ENCODE measurements at places on chromosomes 1 and 21.

- no peak for DNase-seq
These were observed 1422.5 kb downstream of the KCNT2 start for GRCh38 chr1:195185736-195186135.

DNA sequence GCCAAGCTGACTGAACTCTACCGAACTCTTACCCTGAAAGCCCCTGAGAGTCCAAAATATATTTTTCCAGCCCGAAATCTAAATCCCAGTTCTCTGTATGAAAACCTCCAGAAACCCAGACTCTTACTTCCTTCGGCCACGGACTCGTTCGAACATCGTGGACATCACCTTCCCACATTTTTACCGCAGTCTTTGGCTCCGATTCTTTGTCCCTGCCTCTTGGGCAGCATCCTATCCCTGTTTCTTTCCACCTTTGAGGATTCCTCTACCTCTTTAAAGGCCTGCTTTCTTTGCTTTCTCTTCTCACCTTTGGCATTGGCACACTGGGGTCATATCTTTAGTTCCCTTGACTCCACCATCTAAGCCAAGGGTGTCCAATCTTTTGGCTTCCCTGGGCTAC, 932 bp upstream of the USP24 start:
- peak; percentile 36 for DNase-seq

GRCh38 chr1:198436276-198436675, 104.2 kb downstream of the ATP6V1G3 start:
- DNase-seq: no peak

- no peak for DNase-seq
These were observed 3.9 kb upstream of the VAMP3 start for GRCh38 chr1:7767176-7767575.

DNA sequence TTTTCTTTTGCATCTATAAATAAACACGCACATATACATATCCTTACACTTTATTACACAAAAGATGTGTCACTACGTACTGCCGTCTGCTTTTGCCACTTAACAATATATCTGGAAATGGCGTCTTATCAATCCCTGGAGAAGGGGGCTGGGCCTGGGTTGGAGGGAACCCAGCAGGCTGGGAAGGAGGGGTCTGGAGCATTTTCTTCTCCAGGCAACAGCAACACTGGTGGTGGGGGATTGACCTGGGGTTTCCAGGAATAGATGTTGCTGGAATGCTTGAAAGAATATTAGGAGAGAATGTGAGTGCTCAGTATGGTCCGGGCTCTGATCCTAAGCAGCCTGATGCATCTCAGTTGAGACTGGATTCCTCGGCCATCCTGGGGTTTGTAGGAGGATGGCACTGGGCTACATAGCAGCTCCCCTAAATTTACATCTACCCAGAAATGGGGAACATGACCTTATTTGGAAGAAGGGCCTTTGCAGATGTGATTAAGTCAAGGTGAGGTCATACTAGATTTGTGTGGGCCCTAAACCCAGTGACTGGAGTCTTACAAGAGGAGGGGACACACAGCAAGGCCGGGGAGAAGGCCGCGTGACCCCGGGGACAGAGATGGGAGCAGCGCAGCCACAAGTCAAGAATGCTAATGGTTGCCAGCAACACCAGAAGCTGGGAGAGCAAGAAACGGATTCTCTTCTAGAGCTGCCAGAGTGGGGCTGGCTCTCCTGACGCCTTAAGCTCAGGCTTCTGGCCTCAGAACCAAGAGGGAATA, 98.6 kb downstream of the SIK1 start:
- DNase-seq: no peak

GRCh38 chr1:245684166-245684565, 529.4 kb downstream of the KIF26B start:
- no peak for DNase-seq

DNA sequence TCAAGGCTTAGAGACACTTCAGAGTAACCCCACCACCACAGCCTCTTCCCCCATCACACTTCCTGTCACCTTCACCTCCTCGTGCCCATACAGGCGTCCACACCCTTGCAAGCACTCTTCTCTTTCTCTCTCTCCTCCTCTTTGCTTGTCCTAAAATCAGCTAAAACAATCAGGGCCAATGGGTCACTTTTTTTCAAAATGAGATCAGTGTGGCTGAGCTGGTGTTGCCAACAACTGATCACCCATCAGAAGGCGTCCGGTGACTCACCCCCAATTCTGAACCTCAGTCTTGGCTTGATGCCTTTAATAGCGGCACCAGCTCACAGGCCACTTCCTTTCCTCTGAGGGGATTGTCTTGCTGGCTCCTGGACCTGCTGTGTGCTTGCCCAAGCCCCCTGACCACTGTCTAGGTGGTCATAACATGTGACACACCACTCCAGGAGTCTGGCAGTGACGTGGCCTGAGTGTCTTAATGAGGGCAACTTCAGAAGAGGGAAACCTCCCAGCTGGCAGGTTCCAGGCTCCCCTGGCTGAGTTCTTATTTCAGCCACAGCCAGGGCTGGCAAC, 1.6 kb downstream of the DRAXIN start:
- DNase-seq: peak; percentile 59

- DNase-seq: no peak
These were observed 24.5 kb downstream of the CXADR start for GRCh38 chr21:17537299-17537698.

- DNase-seq: no peak
These were observed 2.3 kb upstream of the HPCA start for GRCh38 chr1:32884032-32884372.

GRCh38 chr1:150995896-150996295, 10.8 kb downstream of the MINDY1 start:
- no peak for DNase-seq

- no peak for DNase-seq
These were observed 14.3 kb upstream of the SKI start for GRCh38 chr1:2213576-2214505.

- DNase-seq: no peak
These were observed 14.6 kb downstream of the EFCAB7 start for GRCh38 chr1:63537940-63538339.

DNA sequence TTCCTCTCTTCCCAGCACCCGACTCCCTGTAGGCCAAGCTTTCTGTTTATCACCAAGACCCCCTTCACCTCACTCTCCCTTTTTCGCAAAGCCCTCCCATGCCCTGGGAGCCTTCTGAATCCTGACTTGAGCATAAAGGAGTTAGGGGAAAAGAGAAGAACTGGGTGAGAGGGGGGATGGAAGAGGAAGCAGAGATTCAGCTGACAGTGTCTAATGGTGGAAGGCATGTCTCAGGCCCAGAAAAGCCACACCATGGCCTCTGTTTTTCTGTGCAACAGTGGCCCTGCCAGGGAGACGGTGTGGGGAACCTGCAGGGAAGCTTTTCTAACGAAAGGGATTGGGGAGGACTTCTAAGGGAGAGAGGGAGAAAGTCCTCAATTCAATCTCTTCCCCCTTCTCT, 32.9 kb upstream of the SLC30A1 start:
- DNase-seq: no peak

DNA sequence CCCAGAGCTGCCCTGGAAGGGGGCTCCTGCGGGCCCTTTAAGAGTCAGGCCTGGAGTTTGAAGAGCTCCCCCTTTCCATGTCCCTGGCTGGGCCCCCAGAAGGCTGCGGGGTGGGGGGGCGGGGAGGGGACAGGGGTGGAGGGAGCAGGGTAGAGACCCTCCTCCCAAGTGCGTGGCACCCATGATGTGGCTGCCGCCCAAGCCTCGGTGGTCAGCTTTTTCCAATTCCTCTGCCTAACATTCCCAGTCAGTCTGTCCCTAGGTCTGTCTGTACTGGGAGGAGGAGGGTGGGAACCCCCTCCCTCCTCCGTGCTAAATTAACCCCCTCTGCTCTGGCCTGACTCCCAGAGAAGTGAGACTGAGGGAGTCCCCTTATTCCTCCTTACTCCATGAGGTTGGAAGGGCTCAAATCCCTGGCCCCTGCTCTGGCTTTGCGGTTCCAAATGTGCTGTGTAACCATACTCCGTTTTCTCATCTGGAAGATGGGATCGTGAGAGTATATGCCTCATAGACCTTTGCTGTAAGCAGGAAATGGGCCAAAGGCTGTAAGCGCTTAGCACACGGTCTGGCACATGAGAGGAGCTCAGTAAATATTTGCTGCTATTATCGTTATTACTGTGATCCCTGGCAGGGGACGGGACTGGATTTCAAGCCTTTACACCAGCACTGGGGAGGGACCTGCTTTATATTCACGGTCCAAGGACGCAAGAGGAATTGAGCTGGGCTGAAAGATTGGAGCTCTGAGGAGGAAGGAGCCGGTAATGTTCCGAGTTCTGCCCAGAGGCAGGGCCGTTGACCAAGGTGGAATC, 658 bp upstream of the COL16A1 start:
- DNase-seq: no peak

GRCh38 chr1:14728516-14728915, 130.0 kb downstream of the KAZN start:
- DNase-seq: no peak

DNA sequence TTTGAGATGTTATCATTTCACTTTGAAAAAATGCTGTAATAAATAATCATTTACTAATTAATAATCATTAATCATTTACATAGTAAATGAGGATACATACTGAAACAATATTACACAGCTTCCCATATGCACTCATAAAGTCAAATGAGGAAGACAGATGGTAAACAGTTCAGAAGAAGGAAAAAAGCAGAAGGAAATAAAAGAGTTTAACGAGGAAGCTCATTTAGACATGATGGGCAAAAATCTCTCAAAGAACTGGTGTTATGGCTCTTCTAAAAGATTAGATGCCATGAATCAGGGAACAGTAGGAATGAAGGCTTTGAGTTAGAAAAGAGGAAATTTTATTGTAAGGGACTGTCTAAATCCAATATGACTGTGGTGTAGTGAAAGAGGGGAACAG, 347.6 kb downstream of the PTPRC start:
- no peak for DNase-seq

DNA sequence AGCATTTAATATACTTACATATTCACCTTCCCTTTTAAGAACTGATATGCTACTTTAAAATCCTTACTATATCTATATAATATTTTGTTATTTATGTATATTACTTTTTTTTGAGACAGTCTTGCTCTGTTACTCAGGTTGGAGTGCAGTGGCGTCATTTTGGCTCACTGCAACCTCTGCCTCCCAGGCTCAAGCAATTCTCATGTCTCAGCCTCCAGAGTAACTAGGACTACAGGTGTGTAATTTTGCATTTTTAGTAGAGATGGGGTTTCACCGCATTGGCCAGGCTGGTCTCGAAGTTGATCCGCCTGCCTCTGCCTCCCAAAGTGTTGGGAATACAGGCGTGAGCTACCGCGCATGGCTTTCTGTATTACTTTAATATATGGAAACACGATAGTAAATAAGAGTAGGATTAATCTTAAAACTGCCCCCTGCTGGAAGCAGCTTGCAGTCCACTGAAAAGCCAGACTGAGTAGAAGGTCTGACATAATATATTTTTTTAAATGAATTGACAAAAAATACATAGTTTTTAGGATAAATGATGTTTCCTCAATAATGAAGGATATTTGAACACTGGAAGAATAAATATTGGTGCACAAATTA, 24.4 kb downstream of the RCAN3 start:
- DNase-seq: peak; percentile 54

DNA sequence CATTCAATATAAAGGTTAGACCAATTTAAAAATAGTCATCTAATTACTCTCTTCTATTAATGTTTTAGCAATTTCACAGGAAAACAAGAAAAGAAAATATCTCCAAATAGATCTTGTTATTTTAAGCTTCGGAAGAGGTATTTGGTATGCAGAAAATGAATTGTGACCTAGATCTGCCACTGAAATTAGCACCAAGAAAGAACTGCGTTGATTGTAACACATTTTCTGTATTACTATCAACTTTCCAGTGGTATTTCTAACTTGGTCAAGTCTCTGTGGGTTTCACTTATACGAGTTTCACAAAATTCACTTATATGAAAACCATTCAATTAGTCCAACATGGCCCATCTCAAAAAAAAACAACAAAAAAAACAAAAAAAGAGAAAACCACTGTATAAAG, 11.8 kb downstream of the RSBN1 start:
- DNase-seq: no peak

GRCh38 chr1:53539711-53540603, 80.8 kb downstream of the DMRTB1 start:
- DNase-seq: no peak

GRCh38 chr1:214331180-214331579, 50.2 kb downstream of the SMYD2 start:
- no peak for DNase-seq

- no peak for DNase-seq
These were observed 5.6 kb downstream of the LCK start for GRCh38 chr1:32256473-32257226.

- DNase-seq: no peak
These were observed 137.1 kb downstream of the DPYD start for GRCh38 chr1:97783751-97784150.

- DNase-seq: no peak
These were observed 53.8 kb downstream of the PCNX2 start for GRCh38 chr1:233241759-233242158.

DNA sequence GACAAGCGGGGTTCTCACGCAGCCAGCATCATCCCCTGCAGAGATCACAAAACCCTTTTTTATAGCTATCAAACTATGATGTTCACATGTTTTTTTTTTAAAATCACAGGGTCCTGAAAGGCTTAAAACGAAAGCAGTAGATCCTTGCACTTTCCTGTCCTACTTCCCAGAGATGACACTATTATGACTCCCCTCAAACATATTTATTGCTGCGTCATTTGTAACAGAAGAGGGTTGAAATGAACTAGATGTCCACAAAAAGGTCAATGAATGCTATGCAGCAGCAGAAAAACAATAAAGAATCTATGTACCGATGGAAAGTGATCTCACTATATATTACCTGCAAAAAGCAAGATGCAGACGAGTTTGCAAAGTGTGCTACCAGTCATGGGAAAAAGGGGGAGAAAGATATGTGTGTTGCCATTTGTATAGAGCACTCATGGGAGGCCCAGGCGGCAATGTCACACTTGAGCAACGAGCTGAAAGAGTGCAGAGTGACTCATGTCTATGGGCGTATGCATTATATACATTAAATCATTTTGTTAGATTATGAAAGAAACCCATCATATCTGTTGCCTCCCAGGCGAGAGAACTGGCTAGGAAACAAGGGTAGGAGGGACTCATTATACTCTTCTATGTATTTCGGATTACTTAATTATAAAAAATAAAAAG, 68.9 kb upstream of the PARP1 start:
- DNase-seq: no peak

GRCh38 chr21:33940164-33940880, 24.7 kb upstream of the ATP5PO start:
- DNase-seq: no peak

DNA sequence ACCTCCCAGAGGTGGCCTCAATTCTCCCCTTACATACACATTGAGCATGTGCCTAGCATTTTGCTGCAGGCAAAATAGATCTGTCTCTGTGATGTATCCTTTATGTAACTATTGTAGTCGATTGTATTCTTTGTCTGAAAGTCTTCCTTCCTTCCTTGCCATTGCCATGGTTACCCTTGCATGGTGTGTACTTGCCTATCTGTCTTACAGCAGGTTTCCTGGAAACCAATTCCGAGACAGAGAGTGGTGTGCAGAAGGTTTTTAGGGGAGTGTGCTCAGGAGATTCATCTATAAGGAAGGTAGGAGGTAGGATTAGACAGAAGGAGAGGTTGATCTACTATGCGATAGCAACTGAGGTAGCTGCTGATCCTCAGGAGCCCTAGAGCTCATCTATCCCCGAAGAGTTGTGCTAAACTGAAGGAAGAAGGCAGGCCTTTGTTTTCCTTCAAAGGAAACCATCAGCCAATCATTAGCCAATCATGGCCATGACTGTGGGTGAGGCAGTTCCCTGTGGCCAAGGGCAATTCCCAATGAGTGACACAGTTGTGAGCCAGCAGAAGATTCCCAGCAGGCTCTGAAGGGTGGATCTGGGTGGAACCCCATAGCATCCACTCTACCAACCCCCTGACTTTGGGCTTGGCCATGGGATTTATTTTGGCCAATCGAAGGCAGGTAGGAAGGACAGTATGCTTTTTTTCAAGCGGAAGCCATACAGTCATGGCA, 15.0 kb downstream of the CITED4 start:
- no peak for DNase-seq

Measured in activated T-cell treated with anti-CD3 and anti-CD28 coated beads, Interleukin-2, amount 50 U/mL, for 24 hours (primary cell).